ENCODE measurements at places on chromosomes 11 and 22.

DNA sequence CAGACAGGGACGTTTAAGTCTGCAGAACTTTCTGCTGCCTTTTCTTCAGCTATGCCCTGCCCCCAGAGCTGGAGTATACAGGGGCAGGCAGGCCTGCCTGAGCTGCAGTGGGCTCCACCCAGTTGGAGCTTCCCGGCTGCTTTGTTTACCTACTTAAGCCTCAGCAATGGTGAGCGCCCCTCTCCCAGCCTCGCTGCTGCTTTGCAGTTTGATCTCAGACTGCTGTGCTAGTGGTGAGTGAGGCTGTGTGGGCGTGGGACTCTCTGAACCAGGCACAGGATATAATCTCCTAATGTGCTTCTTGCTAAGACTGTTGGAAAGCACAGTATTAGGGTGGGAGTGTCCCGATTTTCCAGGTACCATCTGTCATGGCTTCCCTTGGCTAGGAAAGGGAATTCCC is 38.5 kb downstream of the NELL1 start:
- DNase-seq = no peak

DNA sequence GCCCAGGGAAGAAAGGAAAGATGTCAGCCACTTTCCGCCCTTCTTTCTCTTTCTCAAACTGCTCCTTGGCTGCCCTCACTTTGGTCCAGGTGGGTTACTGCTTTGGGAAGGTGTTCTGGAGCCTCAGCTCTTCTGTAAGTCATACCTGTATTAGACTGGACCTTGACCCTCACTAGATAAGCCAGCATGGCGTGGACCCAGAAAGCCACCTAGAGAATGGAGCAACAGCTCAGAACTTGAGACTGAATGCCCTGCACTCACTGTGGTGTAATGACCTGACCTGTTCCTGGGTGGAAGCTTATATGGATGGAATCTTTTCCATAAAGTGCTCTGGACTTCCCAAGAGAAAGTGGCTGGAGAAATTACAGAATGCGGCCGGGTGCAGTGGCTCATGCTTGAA is 15.6 kb downstream of the ACP2 start:
- DNase-seq = no peak

DNA sequence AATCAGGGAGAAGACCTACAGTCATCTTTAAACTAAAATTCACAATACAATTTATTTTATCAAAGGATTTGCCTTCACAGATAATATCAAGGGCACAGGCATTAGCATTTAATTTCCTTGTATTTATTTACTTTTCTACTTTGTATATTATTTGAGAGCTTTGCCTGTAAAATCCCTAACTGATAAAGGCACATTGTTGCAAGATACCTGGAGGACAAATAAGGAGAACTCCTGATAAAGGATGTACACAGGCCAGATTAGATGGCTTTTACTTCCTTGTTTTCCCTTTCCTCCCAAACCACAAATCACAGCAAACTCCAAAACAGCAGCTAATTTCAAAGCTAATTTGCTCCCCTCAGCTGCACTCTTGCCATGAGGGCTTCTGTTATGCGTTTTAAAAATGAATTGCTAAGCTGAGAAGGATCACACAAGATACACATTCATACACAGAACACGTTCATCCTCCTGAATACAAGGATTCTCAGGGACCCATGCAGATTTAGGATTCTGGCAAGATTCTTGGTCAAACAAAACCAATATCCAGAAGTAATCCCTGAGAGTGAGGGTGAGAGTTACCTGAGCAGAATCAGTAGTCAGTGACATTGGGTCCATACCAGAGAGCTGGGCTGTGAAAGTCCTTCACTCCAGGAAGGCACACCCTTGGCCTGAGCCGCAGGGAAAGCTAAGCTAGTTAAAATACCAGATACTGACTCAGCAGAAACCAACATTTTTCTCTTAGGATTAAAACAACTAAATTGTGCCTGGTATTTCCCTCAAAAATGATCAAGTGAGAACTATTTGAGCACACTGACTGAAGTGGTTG is 100.3 kb upstream of the CLPB start:
- DNase-seq = no peak

DNA sequence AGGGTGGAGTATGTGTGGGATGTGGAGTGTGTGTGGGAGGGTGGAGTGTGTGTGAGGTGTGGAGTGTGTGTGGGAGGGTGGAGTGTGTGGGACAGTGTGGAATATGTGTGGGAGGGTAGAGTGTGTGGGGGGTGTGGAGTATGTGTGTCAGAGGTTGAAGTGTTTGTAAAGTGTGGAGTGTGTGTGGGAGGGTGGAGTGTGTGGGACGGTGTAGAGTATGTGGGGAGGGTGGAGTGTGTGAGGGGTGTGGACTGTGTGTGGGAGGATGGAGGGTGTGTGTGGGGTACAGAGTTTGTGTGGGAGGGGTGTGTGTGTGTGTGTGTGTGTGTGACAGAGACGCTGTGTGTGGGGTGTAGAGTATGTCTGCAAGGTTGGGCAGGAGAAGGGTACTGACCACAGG is 355.5 kb downstream of the CADM1 start:
- DNase-seq = no peak

DNA sequence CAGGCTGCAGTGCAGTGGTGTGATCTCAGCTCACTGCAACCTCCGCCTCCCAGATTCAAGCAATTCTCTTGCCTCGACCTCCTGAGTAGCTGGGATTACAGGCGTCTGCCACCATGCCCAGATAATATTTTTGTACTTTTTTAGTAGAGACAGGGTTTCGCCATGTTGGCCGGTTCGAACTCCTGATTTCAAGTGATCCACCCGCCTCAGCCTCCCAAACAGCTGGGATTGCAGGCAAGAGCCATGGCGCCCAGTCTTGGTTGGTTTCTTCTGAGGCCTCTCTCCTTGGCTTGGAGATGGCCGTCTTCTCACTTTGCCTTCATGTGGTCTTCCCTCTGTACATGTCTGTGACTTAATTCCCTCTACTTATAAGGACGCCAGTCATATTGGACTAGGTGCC is 254.6 kb downstream of the BUD13 start:
- DNase-seq = no peak

- DNase-seq = no peak
Observed at GRCh38 chr22:25098445-25099081, 101.1 kb upstream of the CRYBB3 start.

GRCh38 chr22:20147237-20147988 is 3.4 kb downstream of the CCDC188 start:
- no peak for DNase-seq

- DNase-seq = no peak
Observed at GRCh38 chr11:57395905-57396623, 5.6 kb upstream of the PRG2 start.

DNA sequence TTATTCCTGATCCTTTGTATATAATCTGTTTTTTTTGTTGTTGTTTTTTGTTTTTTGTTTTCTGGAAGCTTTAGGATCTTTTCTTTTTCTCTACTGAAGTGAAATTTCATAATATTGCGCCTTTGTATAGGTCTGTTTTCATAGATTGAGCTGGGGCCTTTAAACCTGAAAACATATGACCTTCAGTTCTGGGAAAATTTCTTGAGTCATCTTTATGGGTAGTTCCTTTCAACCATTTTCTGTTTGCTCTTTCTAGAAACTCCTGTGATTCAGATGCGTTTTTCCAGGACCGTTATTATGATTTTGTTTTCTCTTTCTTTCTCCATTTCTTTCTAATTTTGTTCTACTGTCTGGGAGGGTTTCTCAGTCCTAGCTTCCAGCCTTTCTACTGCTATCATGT is 43.7 kb downstream of the BSX start:
- DNase-seq = no peak

DNA sequence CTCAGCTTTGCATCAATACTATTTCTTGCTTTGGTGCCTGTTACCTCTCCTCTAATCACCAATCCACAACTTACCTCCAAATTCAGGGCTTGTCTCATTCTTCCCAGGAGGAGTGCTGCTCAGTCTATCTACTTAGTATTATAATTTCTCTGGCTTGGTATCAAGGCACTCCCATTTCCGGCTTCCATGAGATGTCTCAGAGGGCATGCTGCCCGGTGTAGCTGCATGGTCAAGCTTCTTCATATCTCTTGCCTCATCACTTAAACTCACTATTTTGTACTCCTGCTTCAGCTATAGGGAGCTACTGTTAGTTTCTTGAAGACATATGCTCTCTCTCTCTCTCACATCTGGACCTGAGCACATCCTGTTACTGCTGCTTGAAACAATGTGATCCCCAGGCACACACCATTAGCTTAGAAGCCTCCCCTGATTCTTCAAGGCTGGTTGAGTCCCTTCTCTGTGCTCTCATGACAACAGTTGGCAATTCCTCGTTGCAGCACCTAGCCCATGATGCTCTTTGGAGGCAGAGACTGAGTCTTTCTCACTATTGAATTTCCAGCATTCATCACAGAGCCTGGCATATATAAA is 182.8 kb upstream of the SYN3 start:
- no peak for DNase-seq

DNA sequence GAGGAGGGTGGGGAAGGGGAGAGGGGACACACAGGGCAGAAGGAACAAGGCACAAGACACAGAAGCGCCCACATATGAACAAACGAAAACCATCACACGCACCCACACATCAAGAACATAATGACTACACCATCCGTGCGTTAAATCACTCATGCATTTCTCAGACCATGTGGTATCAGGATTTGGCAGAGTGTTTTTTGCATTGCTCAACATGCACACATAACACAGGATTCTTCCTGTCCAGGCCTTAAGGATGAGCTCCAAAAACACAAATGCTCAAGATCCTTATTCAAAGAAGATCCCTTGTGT is 309.5 kb downstream of the CADM1 start:
- no peak for DNase-seq

DNA sequence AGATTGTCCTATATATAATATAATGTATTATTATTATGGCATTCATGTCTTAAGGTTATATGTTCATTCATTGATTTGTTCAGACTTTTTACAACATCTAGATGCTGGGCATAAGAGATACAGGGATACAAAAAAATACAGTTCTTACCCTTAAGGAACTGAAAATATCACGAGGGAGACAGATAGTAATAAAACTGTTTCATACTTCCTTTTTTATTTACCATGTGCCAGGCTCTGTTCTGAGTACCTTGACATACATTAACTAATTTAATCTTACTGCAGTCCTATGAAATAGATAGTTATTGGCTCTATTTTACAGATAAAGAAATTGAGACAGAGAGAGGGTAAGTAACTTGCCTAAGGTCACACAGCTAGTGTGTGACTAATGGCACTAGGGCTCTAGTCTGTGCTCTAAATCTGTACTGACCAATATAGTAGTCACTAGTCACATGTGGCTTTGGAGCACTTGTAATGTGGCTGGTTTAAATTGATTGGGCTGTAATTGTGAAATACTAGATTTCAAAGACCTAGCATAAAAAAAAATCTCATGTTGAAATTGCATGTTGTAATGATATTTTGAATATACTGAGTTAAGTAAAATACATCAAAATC is 21.3 kb downstream of the TRIM44 start:
- DNase-seq = no peak

GRCh38 chr11:9259981-9260837 is 4.9 kb downstream of the DENND5A start:
- DNase-seq = no peak

DNA sequence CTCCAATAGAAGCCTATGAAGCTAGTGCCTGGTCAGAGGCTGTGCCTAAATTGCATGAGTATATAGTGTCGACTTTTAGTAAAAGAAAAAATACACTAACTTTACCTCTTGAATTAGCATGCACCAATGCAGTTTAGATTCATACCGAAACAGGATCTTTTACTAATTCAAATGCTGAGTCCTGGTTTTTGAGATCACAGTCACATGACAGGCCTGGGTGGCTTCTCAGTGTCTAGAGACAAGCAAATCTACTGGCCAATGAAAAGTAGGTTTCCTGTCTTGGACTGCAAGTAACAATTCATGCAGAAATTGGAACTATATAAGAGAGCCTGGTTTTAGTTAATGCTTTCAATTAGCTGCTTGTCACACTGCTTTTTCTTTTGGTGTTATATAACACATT is 7.2 kb downstream of the ARHGEF12 start:
- DNase-seq = no peak

DNA sequence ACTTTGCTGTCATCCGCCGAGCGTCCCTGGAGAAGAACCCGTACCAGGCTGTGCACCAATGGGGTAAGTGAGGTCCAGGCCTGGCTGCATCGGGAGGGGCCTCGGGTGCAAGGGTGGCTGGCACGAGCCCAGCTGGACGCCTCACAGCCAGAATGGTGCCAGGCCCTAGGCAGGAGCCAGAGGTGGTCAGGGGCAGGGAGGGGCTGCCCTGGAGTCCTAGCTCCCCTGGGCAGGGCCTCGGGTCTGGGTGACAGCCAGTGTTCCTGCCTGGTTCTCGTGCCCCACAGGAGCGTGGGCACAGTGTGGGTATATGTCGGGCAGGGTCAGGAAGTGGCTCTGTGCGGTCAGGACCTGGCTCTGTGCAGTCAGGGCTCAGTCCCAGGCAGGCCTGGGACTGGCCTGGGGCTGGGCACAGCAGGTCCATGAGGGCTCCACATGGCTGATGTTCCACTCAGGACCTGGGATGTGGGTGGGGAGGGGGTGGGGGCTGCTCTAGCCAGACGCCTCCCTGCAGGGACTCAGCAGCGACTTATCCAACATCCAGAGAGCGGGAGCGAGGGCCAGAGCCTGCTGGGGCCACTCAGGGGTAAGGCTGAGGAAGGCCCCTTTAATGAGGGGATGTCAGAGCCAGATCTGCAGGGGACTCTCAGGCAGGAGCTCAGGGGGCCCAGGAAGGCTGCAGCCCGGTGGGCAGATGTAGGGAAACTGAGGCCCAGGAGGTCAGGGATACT is 1.2 kb downstream of the TSPAN32 start:
- DNase-seq = no peak

- no peak for DNase-seq
Observed at GRCh38 chr11:111974446-111974845, 37.3 kb downstream of the DIXDC1 start.

DNA sequence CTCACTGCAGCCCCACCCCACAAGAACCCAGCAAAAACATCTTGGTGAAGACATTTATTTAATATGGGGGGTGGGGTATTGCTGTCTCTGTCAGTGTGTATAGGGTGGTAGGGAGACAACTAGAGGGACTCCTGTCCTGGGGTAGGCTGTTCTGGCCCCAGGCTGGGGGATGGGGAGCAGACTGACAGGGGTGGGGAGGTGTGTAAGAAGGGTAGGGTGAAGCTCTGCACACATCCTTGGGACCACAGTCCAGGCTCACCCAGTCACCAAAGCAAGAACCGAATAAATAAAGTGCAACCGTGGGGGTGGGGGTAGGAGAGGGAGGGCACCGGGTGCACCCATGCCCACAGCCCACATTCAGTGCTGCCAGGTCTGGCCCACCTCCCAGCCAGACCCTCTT is 7.8 kb upstream of the HPX start:
- no peak for DNase-seq

GRCh38 chr11:75896843-75897419 is 81.9 kb downstream of the UVRAG start:
- DNase-seq = no peak

GRCh38 chr22:24183321-24184031 is 2.2 kb downstream of the SUSD2 start:
- no peak for DNase-seq

GRCh38 chr11:62556875-62557631 is 10.4 kb upstream of the AHNAK start:
- no peak for DNase-seq

- DNase-seq = no peak
Observed at GRCh38 chr11:7651700-7652099, 21.6 kb downstream of the CYB5R2 start.

GRCh38 chr11:76512851-76513653 is 68.2 kb downstream of the EMSY start:
- DNase-seq = no peak

Data from stimulated activated CD4-positive, alpha-beta T cell treated with anti-CD3 and anti-CD28 coated beads, Interleukin-1b, Interleukin-23, amount 100 ng/mL, for 4 hours (primary cell).